RKO (cell line): ENCODE measurements at places on chromosomes 7 and 10.

GRCh38 chr10:127426746-127427145 is 122.4 kb upstream of the NPS start:
- DNase-seq, result no peak

DNA sequence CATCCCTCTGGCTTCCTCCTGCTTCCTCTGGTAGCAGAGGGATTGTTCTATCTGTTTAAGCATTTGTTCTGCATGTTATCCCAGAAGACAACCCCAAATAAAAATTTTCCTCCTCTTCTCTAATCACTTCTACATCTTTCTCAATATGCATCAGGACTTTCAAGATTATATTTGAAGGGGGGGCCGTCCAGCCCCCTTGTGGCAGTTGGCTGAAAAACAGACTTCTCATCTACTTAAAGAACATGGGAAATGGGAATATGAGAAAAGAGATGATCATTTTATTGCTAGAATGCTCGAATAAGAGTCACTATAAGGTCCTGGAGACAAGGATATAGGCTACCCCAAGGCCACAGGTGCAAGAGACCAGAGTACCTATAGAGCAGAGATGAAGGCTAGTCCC is 466.0 kb downstream of the REEP3 start:
- no peak for DNase-seq

- DNase-seq, result no peak
Observed at GRCh38 chr10:91196268-91197048, 24.0 kb upstream of the PCGF5 start.

GRCh38 chr7:18684916-18685315 is 189.4 kb downstream of the HDAC9 start:
- no peak for DNase-seq

DNA sequence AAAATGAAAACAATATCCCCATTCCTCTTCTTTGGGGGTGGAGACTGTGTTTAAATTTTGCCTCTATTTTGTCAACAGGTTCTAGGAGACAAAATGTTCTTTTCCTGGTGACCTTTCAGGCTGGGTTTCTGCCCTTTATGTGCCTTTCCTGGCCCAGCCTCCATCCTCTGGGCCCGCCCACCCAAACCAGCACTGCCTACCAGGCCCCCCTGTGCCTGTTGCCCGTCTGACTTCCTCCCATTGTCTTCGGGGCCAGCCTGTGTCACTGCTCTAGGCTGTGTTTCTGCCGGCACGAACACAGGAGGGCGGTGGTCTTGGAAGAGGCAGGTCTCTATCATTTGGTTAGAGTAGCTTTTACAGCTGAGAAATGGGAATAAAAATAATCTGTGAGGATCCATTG is 13.9 kb downstream of the TSPAN14 start:
- DNase-seq, result no peak

- DNase-seq, result no peak
Observed at GRCh38 chr10:125087897-125088215, 72.5 kb downstream of the CTBP2 start.

DNA sequence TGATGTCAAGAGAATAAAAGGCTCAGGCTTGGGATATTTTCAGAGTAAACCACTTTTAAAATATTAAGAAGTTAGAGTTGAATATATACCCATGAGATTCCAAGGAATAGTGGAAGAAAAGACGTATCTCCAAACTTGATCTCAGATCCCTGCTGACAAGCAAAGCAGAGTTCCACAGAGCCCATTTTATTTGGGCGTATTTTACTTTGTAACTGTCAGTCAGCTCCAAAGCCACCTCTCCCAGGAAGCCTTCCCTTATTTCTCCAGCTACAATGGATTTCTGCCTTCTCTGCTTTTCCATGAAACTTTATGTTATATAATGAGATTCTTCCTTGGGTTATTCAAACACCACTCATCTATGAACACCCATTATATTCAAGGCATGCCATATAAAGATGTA is 295.7 kb downstream of the FZD1 start:
- DNase-seq, result no peak

GRCh38 chr7:28771906-28772622 is 186.1 kb downstream of the TRIL start:
- no peak for DNase-seq

DNA sequence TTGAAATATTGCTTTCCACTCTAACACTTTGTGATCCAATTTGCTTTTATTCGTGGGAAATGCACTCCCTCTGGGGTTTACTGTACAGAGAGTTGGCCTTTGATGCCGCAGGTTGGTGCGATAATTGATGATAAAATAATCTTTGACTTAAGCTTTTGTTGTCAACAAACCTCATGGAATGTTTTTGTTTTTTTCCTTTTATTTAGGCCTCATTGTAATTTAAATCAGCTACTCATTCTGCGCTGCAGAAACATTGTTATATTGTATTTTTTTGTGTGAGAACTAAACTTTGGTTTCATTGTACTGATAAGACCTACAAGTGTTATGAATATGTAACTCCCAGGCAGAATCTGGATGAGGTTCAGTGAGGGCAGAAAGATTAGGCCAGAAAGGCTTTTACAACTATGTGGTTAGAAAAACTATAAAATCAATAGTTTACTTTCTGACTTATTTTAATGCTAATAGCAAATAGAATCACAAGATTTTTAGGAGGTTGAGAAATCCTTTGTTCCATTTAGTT is 76.8 kb upstream of the POM121L12 start:
- no peak for DNase-seq

GRCh38 chr10:11450427-11450826 is 161.0 kb downstream of the USP6NL start:
- DNase-seq, result no peak
